Fibroblast of the conjunctiva (primary cell): ENCODE measurements at places on chromosomes 12 and 14.

DNA sequence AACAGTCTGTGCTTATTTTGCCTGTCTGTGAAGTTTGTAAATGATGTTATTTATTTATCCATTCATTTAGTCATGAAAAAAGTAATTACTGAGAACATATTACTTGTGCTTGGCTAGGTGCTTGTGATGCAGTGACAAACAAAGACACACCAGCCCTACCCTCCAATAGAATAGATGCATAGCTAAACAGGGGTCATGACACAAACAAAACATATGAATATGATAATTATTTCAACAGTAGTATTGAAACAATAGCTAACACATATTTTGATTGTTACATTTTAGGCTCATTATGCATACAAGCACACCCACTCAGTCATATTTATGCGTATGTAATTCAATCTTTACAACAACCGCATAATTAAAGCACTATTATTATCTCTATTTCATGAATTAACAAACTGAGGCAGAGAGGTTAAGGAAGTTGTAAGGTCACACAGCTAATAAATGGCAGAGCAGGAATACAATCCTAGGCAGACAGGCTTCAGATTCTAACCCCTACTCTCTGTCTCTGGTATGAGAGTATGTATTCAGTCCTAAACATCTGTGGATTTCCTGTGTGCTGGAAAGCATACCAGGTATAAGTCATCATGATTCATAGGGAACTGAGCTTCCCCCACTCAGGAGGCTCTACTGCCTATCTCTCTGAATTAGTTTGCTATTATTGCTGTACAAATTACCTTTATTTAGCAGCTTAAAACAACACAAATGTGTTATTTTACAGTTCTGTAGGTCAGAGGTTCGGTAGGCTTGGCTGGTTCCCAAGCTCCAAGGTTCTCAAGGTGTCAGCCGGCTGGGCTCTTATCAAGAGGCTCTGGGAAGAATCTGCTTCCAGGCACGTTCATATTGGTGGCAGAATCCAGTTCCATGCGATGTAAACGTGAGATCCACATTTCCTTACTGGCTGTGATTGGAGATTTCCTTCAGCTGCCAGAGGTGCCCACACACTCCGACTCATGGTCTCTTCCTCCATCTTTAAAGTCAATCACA is 509.4 kb downstream of the GALC start:
- peak; percentile 0 for DNase-seq

GRCh38 chr12:57138526-57139272 is 8.7 kb downstream of the LRP1-AS start:
- no peak for DNase-seq

GRCh38 chr12:7868391-7868790 is 4.3 kb downstream of the SLC2A14 start:
- DNase-seq, result no peak

DNA sequence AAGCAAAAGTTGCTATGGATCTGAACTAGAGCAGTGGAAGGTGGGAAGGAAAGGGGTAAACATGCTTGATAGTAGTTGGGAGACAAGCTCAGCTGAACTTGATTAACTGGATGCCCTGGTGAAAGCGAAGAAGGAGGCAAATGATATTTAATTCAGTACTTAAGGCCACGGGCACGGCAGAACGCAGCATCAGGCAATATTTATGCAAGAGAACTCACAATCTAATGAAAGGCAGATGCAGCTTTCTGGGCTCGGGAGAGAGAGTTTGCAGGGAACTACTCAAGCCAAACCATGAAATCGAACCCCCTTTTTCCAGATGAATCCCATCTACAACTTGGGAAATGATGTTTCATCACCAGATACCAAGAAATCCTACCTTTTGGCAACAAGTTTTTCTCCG is 3.5 kb upstream of the CNIH1 start:
- DNase-seq, result peak; percentile 73

- no peak for DNase-seq
Observed at GRCh38 chr12:120628919-120629318, 11.5 kb upstream of the CABP1 start.

DNA sequence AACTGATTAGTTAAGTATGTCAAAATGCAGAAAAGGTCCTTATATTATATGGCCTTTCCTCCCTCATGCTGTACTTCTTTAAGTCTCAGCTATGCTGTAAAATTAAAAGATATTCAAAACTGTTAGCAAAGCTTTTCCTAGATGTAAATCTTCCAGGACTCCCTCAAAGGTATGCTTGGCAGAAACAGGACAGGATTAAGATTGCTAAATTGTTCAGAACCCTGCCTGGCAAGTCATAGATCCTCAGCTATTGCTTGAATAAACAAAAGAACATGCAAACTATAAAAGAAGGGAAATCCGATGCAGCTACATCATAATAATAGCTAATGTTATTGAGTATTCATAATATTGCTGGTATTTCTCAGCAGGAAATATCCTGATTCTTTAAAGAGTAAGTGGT is 322.6 kb downstream of the CCDC91 start:
- no peak for DNase-seq

DNA sequence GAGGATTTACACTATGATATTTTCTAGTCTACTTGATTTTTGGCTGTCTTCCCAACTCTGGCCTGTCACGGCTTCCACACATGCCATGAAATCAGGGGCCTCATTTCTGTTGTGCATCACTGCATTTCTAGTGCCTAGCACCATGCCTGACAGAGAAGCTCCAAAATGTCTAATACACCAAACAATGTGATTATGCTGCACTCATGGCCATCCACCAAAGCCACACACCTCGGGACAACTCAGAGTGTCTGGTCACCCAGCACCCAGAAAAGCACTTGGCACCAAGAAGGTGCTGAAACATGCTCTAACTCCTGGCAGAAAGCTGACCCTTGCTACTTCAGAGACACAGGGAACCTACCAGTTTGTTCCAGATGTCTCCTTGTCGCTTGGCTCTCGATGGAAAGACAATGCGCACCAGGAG is 11.3 kb downstream of the GCN1 start:
- no peak for DNase-seq

GRCh38 chr12:1184402-1184801 is 193.4 kb downstream of the ERC1 start:
- DNase-seq, result no peak

GRCh38 chr14:61524211-61524806 is 171.0 kb upstream of the HIF1A start:
- no peak for DNase-seq

- no peak for DNase-seq
Observed at GRCh38 chr14:25381498-25381897, 331.6 kb upstream of the STXBP6 start.

- no peak for DNase-seq
Observed at GRCh38 chr12:106831699-106832098, 57.2 kb downstream of the RIC8B start.

- DNase-seq, result no peak
Observed at GRCh38 chr12:53941750-53942149, 3.1 kb downstream of the HOXC13 start.

DNA sequence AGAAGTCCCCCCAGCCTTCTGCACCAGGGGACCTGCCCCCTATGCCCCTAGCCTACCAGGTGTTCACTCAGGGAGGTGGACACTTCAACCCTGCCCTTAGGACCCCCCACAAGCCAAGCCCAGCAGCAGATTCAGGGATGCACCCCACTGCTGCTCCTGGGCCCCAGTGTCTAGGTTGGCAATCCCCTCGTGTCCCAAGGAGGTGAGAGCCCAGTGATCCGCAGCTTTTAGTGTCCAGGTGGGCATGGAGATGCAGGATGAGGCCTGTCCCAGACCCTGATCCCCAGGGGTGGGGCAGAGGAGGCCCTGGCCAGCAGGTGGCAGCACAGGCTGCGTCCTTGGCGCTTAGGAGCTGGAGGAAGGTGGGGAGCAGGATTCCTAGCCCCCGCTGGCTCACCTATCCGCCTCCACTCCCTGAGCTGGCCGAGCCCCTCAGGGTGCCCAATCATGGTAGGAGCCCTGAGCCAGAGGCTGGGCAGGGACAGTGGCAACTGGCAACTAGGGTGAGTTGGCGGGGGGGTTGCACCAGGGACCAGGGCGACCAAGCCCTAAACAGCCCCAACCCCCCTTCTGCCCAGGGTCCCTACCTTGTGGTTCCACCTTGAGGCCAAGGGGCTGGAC is 4.1 kb downstream of the CKB start:
- DNase-seq, result no peak

- no peak for DNase-seq
Observed at GRCh38 chr12:20505056-20505455, 136.7 kb downstream of the PDE3A start.

DNA sequence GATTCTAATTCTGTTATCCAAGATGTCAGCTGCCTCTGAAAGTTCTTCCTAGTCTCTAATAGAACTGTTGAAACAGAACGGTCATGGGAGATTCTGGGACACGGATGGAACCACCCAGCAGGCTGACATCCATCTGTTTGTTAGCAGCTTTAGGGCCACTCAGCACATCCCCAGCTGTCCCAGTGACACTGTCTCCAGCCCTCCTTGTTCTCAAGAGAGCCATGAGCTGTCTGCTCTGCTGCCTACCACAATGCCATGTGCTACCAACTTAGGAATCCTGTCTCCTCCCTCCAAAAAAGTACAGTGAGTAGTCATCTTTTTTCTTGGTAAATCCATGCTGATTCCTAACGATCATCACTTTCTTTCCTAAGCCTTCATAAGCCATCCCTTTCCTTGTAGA is 130.5 kb downstream of the ZFP36L1 start:
- no peak for DNase-seq

- no peak for DNase-seq
Observed at GRCh38 chr14:83975435-83975834, 1554.5 kb upstream of the FLRT2 start.

- no peak for DNase-seq
Observed at GRCh38 chr14:50823051-50823761, 7.8 kb downstream of the NIN start.

- no peak for DNase-seq
Observed at GRCh38 chr12:119157978-119158377, 20.8 kb upstream of the HSPB8 start.

- DNase-seq, result peak; percentile 99
Observed at GRCh38 chr12:96233939-96234461, 39.8 kb downstream of the ELK3 start.

GRCh38 chr14:53620317-53620716 is 336.3 kb downstream of the BMP4 start:
- DNase-seq, result no peak

GRCh38 chr14:55454264-55455002 is 14.0 kb upstream of the TBPL2 start:
- peak; percentile 44 for DNase-seq

- DNase-seq, result no peak
Observed at GRCh38 chr12:117101953-117102799, 3.0 kb upstream of the TESC start.

- DNase-seq, result no peak
Observed at GRCh38 chr14:98945611-98946570, 326.1 kb downstream of the BCL11B start.

GRCh38 chr14:70857496-70857890 is 48.2 kb upstream of the MAP3K9 start:
- no peak for DNase-seq

DNA sequence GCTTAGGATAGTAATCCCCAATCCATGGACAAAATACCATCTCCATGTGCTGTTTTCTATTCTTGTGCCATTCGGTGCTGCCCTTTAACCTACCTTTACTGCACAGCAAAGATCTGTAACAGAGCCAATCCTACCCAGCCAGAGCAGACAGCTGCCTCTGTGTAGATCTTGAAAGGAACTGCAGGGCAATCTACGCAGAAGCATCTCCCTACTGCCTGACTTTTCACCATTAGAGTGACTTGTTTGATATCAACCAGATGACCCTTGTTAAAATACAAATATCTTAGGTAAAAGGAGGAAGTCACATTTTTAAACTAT is 33.9 kb upstream of the PPM1A start:
- DNase-seq, result no peak

DNA sequence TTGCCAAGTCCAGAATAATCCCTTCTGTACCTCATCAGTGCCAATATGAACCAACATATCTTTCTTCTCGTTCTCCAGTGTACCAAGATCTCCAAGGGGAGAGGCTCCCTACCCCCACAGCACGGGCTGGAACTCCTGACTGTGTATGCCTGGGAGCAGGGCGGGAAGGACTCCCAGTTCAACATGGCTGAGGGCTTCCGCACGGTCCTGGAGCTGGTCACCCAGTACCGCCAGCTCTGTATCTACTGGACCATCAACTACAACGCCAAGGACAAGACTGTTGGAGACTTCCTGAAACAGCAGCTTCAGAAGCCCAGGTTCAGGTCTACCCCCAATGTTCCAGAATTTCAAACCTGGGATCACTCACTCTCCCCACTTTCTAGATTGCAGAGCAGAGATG is 10.5 kb upstream of the OAS2 start:
- DNase-seq, result no peak

GRCh38 chr12:68331869-68332727 is at the start of gene MDM1:
MDM1 (minus strand) TSS chr12:68332362; CDS start chr12:68332245, 117 bp downstream.
- DNase-seq, result peak; percentile 96

DNA sequence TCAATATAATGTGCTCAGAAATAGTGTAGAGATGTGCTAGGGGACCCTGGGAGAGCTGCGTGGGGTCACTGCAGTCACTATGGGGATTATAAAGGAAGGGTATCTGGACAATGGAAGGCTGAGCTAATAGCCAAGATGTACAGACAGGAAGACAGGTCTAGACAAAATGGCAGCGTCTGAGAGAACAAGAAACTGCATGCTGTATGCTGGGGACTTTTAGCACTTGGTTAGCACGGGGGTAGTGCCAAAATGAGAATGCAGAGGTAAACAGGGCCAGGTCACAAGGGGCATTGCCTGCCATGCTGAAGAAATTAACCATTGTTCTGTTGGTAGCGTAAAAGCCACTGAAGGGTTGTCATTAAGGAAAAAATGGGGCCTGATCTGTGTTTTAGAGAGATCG is 308.2 kb downstream of the EMP1 start:
- DNase-seq, result no peak

- no peak for DNase-seq
Observed at GRCh38 chr14:55126932-55127459, 2.1 kb upstream of the LGALS3 start.

GRCh38 chr14:103356024-103356682 is 22.1 kb downstream of the EIF5 start:
- DNase-seq, result no peak

DNA sequence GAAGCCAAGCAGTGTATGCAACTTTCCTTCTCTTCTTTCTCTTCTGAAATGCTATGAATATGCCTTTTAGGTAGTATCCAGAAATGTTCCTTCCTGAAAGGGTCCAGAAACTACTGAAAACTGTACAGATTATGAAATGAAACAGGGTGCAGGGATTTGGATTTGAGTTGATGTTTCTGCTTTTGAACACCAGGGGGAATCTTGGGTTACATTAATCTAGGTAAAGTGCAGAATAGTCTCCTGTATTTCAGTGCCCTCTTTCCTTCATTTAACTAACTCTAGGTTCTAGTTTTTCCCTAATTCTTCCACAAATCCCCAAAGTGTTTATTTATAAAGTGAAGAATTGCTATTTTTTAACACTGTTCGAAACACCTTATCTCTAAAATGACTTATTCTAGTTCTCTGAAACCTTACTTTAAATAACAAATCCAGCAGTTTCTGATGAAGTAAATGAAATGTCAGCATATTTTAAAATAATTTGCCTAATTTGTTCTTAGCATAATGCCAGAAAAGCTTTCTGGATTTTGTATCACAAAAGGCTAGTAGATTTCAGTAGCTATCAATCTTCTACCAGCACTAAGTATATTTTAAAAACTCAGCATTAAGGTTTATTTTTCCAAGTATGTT is 111.9 kb downstream of the LRRK2 start:
- no peak for DNase-seq
